Myocyte (in vitro differentiated cells): ENCODE measurements at places on chromosomes 7 and 10.

DNA sequence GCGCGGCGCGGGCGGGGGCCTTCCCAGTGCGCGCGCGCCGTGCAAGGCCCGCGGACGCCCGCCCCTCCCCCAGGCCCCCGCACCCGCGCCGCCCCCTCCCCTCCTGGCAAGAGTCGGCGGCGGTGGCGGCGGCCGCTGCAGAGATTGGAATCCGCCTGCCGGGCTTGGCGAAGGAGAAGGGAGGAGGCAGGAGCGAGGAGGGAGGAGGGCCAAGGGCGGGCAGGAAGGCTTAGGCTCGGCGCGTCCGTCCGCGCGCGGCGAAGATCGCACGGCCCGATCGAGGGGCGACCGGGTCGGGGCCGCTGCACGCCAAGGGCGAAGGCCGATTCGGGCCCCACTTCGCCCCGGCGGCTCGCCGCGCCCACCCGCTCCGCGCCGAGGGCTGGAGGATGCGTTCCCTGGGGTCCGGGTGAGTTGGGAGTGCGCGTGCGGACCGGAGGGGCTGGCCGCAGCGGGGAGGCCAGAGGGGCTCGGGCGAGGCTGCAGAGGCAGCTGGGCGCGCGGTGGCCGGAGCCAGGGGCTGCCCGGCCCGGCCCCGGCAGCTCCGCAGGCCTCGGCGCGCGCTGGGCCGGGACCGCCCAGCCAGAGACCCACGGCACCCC, at the start of gene BMPR1A:
Gene BMPR1A, plus strand, starts transcription at position 109 of the 602 bp plus-strand sequence. CDS start 119,400 bp downstream, outside the sequence.
- peak; percentile 59 for DNase-seq

GRCh38 chr7:106419455-106420182, 134.8 kb upstream of the NAMPT start:
- DNase-seq = no peak

GRCh38 chr10:12766223-12766622, 235.3 kb downstream of the CCDC3 start:
- no peak for DNase-seq

GRCh38 chr10:125531465-125531864, 151.5 kb downstream of the TEX36 start:
- DNase-seq = no peak

- no peak for DNase-seq
Measured at GRCh38 chr7:150382123-150382843, 3.2 kb downstream of the ZNF775 start.

DNA sequence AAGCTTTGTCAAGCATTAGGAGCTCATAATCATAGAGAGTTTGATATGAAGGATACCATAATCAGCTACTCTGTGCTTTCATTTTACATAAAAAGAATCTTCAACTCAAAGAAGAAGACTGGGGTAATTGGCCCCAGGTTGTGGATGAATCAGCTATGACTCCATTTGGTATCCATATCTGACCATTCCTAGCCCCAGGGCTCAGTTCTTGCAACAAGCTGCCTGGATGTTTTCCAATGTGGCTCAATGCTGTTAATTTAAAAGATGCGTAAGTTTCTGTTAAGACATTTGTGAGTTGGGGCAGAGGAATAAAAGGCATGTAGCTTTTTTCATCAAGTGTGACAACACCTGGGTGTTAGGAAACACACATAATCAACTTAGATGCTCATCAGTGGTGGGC, 951.1 kb downstream of the NRG3 start:
- DNase-seq = no peak

- DNase-seq = no peak
Measured at GRCh38 chr7:11404355-11404754, 427.6 kb downstream of the THSD7A start.

- no peak for DNase-seq
Measured at GRCh38 chr10:103627111-103627892, 133.8 kb downstream of the NEURL1 start.

GRCh38 chr10:103816431-103816830, 38.9 kb downstream of the SH3PXD2A start:
- DNase-seq = peak; percentile 20

- DNase-seq = peak; percentile 47
Measured at GRCh38 chr10:109062371-109062770, 860.9 kb downstream of the XPNPEP1 start.

DNA sequence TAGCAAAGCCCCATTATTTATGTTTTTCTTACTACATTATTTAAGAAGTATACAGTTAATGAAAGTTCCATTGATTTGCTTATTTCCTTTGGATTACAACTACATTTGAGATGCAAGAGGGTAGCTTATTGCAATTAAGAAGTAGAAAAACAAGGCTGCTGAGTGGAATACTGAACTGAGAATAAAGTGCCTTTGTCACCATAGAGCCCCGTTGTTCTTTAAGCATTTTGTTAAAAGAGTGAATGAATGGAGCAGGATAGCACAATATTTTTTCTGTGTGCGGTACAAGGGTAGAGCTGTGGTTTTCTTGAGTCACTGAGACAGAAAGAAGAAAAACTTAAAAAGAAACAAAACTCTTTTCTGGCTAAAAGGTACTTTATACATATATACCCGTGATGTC, 45.6 kb downstream of the ZNF277 start:
- no peak for DNase-seq

- no peak for DNase-seq
Measured at GRCh38 chr7:106720641-106721040, 59.7 kb upstream of the CCDC71L start.

GRCh38 chr10:27998954-27999275, at the start of gene ODAD2:
Gene ODAD2 (minus strand): TSS chr10:27999079. CDS start chr10:27995142, 3,937 bp downstream.
- no peak for DNase-seq

GRCh38 chr7:4931943-4932342, 27.0 kb downstream of the MMD2 start:
- DNase-seq = peak; percentile 13

DNA sequence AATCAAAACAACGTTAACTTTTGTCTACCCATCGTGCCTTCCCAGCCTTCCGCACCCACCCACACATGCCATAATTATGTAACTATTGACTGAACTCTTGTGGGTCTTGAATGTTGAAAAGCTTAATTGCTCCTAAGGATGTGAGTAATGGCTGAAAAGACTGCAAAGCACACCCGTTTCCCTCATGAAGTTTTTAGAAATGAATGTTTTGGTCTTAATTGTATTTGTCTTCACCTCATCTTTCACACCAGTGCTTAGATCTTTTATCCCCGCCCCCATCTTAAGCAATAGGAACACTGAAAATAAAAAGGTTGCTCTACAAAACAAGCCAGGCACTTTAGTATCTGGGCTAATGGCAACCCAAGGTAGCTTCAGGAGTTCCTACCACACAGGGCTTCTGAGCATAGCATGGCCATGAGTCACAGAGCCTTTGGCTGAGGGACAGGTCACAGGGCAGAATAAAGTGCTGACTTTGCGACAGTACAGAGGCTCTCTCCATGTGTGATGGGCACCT, 690.5 kb downstream of the PARD3 start:
- DNase-seq = peak; percentile 37

DNA sequence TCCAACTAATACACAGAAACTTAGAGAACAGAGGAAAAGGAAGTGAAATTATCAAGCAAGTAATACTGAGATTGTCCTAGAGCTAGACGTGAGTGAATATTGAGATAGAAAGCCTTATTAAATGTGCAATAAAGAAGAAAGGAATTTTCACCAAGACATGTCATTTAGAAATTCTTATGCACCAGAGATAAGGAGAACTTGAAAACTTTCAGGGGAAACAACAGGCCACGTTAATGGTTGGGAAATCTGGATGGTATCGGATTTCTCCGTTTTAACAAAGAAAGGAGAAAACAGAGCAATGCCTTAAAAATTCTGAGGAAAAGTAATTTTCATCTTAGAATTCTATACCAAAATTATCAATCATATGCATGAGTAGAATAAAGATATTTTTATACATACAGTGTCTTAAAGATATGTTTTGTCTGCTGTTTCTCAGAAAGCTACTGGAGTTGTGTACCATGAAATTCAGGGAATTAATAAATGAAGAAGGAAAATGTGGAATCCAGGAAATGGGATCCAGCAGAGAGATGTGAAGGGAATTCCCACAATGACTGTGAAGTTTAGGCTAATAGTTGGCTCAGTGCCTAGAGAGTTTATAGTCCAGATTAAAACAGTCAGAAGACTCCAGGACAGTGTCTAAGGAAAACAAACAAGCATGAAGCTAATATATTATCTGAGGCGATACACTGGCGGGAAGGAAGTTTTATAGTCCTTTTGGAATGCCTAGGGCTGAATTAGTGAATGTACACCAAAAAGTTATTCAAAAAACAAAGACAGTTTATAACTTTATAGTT, 159.5 kb downstream of the PPP1R9A start:
- DNase-seq = peak; percentile 59

GRCh38 chr7:137120690-137121089, 222.8 kb downstream of the PTN start:
- peak; percentile 64 for DNase-seq

DNA sequence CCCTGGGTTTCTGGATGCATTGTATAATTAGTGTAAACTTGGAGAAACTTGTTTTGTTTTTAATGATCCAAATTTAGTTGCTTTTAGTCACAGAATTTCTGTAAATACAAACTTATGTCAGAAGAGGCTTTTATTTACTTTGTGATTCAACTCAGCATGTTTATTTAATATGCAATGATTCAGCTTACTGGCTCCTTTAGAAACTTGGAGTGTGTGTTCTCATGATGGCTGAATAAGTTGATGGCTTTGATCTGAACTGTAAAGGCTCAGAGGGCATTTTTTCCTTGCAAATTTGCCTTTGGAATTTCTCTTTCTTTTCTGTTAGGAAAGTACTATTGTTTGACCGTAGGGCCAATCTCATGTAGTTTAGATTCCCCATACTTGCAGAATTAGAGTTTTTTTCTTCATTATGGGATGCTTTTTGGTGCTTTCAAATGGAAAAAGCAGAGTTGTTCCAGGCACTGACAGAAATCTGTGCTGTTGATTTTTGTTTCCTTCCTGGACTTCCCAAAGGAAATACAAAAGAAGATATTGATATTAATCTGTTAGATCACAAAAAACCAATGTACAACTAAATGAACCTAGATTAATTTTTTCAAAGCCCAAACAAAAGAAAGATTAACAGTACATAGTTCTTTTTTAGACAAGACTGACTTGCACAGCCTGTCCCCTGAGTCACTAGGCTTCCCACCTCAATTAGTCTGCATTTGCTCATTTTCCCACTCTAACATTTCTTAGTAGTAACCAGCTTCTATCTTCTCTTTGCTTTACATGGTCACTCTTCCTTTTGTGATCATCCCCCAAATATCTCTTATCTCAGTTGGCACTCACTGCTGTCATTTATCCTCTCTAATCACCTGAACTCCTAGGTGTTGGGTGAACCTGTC, 96.8 kb upstream of the AGR3 start:
- DNase-seq = peak; percentile 34

GRCh38 chr10:5618042-5618441, 48.4 kb downstream of the ASB13 start:
- DNase-seq = no peak

- no peak for DNase-seq
Measured at GRCh38 chr10:11522821-11523245, 88.6 kb downstream of the USP6NL start.

DNA sequence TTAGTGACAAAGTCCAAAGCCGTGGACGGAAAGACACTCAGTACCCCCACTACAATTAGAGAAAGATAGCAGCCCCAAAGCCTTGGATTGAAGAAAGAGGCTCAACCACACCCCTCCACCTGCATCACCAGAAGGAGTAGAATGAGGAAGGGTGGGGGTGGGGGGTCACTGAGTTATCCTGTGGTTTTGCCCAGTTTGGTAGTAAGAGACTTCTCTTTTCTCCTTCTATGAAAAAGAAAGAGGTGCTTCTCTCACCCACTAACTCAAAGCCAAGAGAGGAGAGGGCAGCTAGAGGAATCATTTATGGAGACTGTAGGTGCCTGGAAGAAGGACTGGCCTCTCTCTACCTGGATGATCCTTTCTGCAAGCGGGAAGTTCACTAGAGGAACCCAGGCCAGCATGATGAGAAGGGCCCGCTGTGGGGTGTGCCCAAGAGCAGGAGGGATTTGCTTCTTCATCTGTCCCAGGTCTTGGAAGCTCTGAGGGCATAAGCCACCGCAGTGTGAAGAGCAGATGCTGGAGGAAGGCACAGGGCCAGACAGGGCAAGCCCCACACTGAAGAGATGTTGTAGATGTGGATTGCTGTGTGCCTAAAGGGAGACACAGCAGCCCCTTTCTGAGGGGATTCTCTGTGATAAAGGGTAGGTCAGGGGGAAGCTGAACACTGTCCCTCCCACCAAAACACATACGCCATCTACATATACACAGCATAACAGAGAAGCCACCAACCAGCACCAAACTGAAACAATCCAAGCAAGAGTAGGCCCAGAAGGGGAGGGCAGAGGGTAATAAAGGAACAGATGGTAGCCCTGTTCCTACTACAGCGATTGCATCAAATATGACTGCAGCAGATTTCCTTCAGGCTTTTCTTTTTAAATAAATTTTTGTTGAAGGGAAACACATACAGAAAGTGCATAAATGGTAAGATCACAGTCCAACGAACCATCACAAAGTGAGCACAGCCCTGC, 25.8 kb upstream of the LANCL2 start:
- DNase-seq = no peak

GRCh38 chr10:59817773-59818172, 64.5 kb upstream of the MRLN start:
- peak; percentile 66 for DNase-seq

DNA sequence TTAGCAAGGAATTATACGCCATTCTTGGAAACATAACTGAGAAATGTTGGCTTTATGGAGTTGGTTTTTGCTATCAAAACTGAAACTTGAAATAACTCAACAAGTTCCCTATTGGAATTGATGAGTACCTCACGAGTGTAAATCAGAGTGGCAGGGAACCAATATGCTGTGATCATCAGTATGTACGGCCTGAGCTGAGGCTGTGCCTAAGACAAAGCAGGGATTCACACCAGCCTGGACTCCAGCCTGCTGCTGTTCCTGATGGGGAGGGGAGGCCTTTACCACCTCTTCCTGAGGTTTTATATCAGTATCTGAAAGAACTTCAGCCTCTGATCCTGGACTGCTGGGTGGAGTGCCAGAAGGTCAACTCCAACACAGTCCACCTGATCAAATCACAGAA, 52.7 kb downstream of the CRTAC1 start:
- DNase-seq = no peak

DNA sequence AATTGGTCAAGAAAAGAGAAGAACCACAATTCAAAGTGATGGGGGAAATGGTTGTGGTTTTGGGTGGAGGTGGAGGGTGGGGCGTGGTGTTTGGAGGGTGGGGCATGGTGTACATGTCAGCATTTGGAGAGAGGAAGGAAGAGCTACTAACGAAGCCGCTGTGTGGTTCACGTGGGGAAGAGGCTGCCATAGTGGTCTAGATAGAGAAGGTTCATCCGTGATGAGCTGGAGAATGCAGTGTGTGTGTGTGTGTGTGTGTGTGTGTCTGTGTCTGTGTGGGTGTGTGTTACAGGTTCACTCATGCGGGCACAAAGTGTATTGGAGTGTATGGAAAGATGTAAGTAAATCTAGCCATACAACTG, 6.1 kb upstream of the VCL start:
- DNase-seq = no peak

- DNase-seq = no peak
Measured at GRCh38 chr7:126411821-126412383, 840.8 kb downstream of the GRM8 start.

GRCh38 chr10:104351061-104351702, 2.5 kb upstream of the CFAP58 start:
- DNase-seq = peak; percentile 76

DNA sequence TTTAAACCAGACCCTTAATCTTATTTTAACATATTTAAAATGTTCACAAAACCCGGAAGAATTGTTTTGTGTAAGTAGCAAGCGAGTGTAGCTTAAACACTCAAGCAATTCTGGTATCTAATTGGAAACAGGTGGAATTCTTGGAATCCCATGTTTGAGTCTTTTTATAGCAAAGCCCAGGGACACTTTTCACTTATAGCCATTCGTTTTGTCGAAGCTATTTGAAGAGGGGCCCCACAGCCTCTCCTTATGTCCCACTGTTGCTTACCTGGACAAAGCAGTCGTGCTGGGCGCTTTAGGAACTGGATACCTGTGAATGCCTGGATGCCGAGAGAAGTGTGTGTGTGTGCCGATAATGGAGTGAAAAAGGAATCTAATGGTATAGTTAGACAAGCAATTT, 3.3 kb downstream of the CUX1 start:
- no peak for DNase-seq
